ENCODE measurements at places on chromosomes 4 and X.

- DNase-seq = no peak
Measured at GRCh38 chr4:13903901-13904300, 276.4 kb upstream of the BOD1L1 start.

DNA sequence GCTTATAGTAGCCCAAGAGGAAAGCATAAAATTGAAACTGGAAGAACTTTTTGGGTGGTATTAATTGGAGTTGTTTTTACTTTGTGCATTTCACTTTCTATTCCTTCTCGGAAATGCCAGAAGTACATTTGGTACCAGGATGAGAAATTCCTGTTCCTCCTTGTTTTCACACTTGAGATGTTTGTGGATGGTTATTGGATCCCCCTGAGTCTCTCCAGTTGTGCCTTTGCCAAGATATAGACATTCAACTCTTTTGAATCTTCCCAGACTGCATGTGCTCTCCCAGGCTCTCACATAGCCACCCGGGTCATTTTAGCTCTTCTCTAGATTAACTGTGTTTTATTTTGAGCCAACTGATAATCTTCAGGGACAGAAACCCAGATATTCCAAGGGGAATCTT lies 120.5 kb downstream of the AFF1 start:
- no peak for DNase-seq

DNA sequence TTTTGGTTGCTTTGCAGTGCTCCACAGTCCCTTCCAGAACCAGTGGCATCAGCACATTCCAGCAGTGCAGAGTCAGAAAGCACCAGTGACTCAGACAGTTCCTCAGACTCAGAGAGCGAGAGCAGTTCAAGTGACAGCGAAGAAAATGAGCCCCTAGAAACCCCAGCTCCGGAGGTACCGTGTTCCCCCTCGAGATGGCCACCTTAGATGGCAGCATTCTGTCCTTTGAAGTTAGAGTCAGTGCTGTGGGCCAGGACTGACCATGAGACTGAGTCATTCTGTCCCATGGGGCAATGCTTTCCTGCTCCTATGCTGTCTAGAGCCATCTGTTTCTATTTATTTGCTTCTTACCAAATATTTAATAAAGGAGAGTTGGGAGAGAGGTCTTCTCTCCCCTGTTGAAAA lies 112.3 kb downstream of the KLHL8 start:
- DNase-seq = no peak

GRCh38 chrX:49947781-49948180 lies 25.4 kb downstream of the CLCN5 start:
- no peak for DNase-seq

- DNase-seq = no peak
Measured at GRCh38 chr4:158814636-158815330, 46.0 kb downstream of the FNIP2 start.

DNA sequence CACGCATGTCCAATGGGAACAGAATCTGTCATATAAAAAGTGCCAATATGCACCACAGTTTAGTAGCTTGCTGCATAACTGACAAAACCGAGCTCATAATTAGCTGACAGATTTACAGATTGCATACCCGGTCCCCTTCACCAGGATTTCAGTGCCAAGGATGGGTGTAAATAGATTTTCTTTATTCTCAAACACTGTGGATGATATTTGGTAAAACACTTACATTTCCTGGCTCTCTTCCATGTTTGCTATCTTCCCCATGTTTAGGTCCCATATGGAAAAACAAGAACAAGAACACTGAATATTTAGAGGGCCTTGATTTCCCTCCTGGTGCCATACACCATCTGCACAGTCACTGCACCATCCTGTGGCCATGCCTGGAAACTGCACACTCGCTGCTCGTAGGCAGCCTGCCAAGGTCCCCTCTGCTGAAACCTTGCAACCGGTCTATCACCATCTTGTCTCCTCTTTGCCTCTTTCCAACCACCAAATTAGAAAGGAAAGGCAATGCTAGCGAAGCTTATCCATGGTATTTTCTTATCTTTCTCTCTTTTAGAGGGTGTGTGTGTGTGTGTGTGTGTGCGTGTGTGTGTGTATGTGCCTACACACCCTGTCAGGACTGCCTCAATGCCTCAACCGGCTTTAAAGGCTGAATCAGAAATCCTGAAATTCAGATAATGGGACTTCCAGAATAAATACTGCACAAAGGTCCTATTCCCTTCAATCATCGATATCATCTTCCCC lies 124.2 kb upstream of the MBNL3 start:
- DNase-seq = no peak

DNA sequence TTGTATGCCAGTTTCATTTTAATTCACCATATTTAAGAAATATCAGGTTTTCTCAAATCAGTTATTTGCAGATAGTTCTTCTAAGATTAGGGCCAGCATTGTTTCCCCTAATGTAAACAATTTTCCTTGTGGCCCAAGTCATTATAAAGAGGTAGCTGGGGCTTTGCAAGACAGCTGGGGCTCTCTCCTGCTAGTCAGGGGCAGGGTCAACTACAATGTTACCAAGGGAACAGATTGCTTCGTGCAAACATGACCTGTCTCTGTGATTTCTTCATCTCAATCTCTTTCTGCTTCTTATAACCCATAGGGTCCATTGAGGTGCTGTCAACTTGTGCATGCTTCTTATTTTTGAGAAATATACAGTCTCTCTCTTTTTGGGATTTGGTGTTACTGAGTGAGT lies 12.1 kb downstream of the ARMCX6 start:
- no peak for DNase-seq

GRCh38 chr4:73705721-73706120 lies 34.6 kb upstream of the CXCL8 start:
- no peak for DNase-seq

GRCh38 chrX:48761674-48762471 lies at the start of gene GLOD5:
Gene GLOD5, plus strand, starts transcription at chrX:48761747. Its CDS starts 44 bp downstream, at chrX:48761791.
- DNase-seq = no peak
